Peyer's patch (tissue), 4 donors: ENCODE measurements at places on chromosomes 4 and X.

GRCh38 chr4:44326741-44327140 lies 121.9 kb downstream of the KCTD8 start:
- no peak for DNase-seq

- no peak for DNase-seq
Observed at GRCh38 chr4:86033171-86033570, 326.7 kb downstream of the MAPK10 start.

DNA sequence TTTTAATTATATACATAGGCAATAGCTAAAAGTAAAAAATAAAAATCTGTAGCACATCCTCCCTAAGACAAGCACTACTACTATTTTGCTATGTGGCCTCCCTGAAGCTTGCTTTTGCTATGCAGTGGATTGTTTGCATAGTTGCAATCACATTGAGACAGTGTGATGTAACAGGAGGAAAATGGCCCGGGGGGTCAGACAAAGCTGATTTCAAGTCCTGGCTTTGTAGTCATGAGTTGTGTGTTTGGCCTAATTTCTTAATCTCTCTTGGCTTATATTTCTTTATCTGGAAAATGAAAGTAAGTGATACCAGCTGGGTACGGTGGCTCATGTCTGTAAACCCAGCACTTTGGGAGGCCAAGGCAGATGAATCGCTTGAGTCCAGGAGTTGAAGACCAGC lies 166.6 kb downstream of the LHFPL1 start:
- DNase-seq = no peak

- no peak for DNase-seq
Observed at GRCh38 chr4:168598191-168598590, 101.3 kb downstream of the PALLD start.

DNA sequence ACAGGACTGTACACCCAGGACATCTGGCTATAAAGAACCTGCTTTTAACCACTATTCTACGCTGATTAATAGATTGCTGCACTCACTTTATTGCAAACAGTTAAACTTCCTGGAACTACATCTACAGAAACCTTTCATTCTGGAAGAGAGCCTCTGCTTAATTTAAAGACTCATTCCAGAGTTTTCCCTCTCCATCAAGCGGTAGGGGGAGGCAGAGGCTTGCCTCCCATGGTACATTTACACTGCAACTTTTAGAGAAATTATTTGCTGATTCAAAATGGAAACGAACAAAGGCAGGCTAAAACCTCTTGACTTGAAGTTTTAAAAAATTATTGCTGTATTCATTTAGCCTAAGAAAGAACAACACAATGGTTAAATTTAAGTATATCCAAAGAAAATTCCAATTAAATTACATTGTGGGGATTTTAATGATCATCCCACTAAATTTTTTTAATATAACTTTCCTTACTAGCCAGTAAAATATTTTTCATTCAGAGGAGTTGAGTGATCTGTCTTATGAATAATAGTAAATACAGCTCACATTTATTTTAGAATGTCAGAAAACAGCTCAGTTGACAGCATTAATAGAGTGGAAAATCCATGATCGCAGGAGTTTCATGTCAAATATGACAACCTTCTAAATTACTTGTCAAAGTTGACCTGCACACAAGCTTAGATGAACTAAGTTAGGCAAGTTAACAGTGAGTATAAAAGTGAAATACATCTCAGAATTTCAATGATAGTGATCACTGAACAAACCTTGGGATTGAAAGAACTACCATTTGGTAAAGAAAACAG lies 46.3 kb upstream of the PCDH10 start:
- DNase-seq = no peak

GRCh38 chr4:177512646-177513045 lies 70.4 kb upstream of the AGA start:
- DNase-seq = no peak

GRCh38 chrX:102154900-102155805 lies 624 bp downstream of the BEX5 start:
- DNase-seq = no peak

- no peak for DNase-seq
Observed at GRCh38 chrX:48626401-48627298, 29.4 kb downstream of the WDR13 start.

DNA sequence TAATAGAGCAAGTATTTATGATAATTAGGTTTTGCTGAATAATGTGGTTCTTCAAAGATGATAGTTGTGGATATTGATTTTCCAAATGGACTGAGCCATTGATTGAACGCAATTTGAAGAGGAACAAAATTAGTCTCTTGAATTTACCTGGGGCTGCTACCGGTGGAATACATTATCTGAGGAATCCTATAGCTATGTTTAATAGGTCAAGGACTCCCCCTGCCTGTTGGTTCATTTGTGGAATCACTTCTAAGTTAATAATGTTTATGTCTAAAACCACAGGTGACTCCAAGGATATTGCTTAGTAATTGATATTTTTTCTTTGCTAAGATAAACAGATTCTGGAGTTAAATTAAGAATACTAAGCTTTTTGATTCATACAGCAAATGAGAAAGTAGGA lies 576.0 kb upstream of the PABPC4L start:
- no peak for DNase-seq

- no peak for DNase-seq
Observed at GRCh38 chrX:23035493-23035892, 35.7 kb downstream of the DDX53 start.

DNA sequence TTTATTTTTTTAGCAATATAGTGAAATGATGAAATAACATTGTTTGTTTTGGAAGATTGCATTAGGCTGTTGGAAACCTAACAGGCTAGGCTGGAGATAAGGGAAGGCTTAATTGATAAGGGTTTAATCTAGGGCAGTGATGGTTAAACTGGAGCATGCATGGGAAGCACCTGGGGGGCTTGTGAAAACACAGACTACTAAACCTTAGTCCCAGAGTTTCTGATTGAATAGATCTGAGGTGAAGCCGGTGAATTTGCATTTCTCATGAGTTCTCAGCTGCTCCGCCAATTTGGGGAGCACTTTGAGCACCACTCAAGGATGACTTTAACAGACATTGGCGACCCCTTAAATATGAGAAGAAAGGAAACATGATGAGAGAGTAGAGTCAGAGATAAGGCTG lies 11.5 kb downstream of the STK26 start:
- no peak for DNase-seq

GRCh38 chr4:138185859-138186645 lies 56.1 kb downstream of the SLC7A11 start:
- no peak for DNase-seq
